NCI-H2081 (cell line): ENCODE measurements at places on chromosomes 2 and 18.
A peak's percentile ranks its signal among the peaks of the same experiment; 100 is the strongest.

DNA sequence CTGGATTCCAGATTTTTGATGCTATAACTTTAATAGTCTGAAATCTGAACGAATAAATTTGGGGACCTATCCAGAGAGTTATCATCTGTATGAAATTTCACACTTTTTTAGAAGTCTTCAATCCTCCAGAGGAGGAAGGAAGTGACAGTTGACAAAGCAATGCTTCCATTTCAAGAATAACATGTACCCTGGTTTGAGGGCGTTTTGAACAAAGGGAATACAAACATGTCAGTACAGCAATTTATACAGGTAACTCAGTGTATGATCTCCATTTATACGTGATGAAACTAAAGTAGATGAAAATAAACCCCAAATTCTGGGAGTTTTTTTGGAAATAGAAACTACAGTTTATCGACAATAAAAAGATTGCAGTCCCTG is 42.2 kb downstream of the CIB4 start:
- DNase-seq, result no peak

- peak; percentile 47 for DNase-seq
Measured at GRCh38 chr2:222842491-222843174, 18.2 kb upstream of the ACSL3 start.

GRCh38 chr2:37322368-37322767 is 2.3 kb downstream of the PRKD3 start:
- no peak for DNase-seq

DNA sequence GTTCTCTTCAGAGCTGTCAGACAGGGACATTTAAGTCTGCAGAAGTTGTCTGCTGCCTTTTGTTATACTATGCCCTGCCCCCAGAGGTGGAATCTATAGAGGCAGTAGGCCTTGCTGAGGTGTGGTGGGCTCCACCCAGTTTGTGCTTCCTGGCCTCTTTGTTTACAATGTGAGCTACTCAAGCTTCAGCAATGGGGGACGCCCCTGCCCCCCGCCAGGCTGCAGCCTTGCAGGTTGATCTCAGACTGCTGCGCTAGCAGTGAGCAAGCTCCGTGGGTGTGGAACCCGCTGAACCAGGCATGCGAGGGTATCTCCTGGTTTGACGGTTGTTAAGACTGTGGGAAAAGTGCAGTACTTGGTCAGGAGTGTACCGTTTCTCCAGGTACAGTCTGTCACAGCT is 24.0 kb upstream of the PAIP2B start:
- no peak for DNase-seq

DNA sequence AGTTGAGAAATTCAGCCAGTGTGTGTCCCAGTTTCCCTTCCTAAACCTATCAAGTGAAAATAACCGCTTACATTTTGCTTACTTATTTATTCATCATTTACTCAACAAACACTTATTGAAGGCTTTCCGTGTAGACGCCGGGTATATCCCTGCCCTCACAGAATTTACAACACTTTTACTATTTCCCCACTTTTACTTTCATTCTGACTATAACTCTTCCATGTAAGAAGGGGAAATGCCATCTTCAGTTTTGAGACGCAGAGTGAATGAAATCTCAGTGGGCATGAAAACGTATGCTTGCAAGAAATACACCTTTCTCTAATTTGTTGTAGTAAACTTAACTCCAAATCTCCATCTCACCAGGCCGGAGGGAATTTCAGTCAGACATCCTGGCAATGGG is 251.0 kb upstream of the CHAC2 start:
- no peak for DNase-seq

- DNase-seq, result peak; percentile 36
Measured at GRCh38 chr18:51278045-51278649, 80.7 kb upstream of the MEX3C start.

DNA sequence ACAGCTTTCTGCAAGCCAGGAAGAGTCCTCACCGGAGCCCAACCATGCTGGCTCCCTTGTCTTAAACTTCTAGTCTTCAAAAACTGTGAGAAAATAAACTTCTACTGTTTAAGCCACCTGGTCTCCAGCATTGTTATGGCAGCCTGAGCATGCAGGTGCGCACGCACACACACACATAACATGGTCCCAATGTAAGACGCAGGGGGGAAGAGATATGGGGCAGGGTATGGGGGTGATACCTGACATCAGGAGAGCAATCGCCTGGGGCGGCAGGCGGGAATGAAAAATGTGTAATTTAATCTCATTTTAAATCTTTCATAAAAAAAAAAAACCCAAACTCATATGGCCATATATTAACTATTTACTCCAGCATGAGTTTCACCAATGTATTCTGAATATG is 18.0 kb downstream of the HJURP start:
- DNase-seq, result no peak

DNA sequence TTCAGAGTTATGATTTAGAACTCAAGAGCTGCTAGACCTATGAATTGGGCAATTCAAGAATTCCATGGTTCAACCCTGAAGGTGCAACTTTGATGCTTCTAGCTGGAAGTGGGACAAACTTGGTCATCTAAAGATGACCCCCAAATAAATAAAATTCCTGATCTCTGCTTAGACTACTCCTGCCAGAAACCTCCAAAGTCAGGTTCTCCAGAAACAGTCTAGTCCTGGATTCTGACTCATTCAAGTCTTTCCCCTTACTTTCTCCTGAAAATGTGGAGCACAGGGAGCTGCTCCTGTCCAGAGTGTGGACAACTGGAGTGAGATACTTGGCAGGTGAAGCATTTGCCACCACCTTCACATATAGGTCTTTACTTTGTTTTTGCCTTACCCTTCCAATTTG is 557.7 kb upstream of the TNP1 start:
- no peak for DNase-seq

GRCh38 chr2:42492691-42493467 is 903 bp downstream of the KCNG3 start:
- peak; percentile 64 for DNase-seq

GRCh38 chr2:111946294-111947114 is 48.1 kb downstream of the MERTK start:
- DNase-seq, result no peak

- no peak for DNase-seq
Measured at GRCh38 chr2:37390777-37391176, 46.3 kb downstream of the QPCT start.

- DNase-seq, result no peak
Measured at GRCh38 chr2:881204-881918, 69.3 kb upstream of the SNTG2 start.

DNA sequence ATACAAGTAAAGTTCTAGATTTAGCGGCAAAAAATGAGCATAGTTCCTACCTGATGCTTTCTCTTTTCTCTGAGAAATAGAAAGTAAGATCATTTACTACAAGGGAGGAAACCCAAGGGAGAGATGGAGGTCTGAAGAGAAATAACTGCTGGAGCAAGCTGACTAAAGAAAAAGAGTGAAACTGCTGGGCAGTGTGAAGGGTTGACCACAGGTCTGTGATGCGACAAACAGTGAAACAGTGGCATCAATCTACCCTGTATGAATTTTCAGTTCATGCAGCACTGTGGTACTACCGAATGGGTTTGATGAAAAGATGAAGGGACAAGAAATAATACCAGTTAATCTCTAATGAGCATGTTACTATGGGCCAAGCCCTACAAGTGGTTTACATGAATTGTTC is 52.2 kb downstream of the CUL3 start:
- DNase-seq, result no peak

GRCh38 chr2:96869822-96870625 is at the start of gene SEMA4C:
Gene SEMA4C, minus strand, starts transcription at chr2:96870080. Its CDS starts 2,194 bp downstream, at chr2:96867886.
- peak; percentile 61 for DNase-seq

GRCh38 chr2:100242476-100242875 is 79.8 kb downstream of the LONRF2 start:
- no peak for DNase-seq

DNA sequence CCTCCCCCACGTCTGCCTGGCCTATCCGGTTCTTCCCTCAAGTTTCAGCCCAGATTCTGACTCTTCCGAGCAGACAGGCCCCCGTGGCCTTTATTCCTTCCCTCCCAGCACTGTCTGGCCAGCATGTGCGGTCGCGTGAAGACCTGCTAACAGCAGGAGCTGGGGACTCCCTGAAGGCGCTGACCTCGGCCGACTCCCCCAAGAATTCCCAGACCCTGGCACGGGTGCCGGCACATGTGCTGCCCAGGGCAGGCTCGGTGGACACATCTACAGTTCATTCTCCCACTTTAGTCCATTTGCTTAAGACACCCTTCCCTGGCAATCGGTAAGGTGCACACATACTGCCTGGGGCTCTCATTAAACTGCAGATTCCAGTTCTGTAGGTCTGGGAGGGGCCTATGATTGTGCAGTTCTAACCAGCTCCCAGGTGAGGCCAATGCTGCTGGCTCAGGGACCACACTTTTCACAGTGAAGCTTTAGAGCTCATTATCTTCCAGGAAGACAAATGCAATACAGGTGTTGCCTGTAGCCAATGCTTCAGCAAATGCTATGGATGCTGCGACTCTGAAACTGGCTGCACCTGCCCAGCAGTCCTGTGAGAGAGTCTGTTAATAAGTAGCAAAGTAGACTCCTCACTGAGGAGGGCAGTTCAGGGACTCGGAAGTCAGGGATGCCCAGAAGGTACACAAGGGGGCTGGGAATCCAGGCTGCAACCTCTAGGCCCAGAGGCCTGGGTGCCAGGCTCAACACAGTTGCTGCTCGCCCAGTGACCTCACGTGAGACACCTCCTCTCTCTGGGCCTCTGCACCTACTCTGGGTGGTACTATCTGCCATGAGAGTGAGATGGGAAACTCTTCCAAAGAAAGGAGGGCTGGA is 45.4 kb upstream of the TAF1B start:
- no peak for DNase-seq

DNA sequence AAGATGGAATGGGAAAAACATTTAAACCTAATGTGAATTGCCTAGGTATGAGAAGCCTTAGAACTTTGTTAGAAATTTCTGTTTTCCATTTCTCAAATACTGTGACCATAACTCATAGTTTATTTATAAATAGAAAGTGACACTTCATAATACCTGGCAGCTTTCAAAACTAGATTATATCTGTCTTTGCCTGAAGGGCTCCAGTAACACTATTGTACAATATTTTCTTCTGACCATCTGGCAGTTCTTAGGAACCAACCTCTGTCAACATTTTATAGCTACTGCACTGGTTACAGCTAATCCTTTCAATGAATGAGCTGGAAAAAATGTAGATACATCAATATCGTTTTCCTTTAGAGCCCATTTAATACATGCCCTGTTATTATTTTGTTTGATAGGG is 237.4 kb downstream of the CAMKMT start:
- DNase-seq, result peak; percentile 6

DNA sequence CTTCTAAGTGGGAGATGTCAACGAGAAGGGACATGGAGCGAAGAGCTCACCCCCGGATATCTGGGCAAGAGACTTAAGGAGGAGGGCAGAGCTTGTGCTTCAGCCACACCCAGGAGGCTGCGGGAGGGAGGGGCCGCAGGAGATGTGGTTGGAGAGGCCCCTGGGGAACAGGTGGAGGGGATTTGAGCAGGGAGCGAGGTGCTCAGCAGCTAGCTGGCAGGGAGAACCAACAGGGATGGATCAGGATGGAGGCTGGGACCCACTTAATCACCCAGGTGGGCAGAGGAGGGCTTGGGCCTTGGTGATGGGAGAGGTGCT is 78.3 kb downstream of the MBP start:
- no peak for DNase-seq

GRCh38 chr18:813172-814071 is 1.4 kb upstream of the YES1 start:
- no peak for DNase-seq

- DNase-seq, result no peak
Measured at GRCh38 chr2:84902526-84902925, 2.9 kb upstream of the TMSB10 start.

- DNase-seq, result peak; percentile 70
Measured at GRCh38 chr2:95231723-95232122, 24.4 kb downstream of the ZNF892 start.

DNA sequence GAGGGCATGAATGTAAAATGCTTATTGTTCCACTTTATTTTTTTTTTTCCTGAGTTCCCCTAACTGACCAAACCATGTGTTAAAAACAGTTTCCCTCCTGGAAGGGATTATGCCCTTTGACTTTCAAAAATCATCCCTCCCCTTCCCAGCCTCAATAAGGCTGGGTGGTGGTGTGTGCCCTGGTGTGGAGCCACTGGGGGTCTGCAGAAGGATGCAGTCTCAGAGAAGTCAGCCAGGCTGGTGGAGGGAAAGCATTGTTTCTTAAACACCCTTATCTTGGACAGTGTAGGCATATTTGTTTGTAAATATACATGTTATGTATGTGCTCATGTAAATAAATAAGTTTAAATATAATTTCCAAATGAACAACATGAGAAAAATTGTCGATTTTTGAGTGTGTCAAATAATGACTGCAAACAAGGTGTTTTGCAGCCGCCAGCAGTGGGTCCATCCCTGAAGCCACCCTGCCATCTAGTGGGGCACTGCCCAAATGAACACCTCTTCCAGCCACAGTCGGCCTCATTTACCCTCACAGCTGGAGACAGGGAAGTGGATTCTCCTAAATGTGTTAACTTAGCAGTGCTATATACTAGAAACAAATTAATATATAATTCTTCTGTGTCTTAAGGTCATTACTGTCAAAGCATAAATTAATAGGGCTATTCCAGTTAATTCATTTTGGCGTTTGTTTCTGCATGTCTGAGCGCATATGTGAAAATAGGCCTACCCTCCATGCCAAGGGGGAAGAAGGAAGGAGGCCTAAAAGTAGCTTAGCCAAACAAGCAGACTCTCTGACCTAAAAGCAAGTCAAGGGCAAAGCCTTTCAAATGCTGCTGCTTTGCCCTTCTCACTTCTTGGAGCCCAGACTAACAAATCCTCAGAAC is 209.6 kb upstream of the PIK3C3 start:
- peak; percentile 86 for DNase-seq

- no peak for DNase-seq
Measured at GRCh38 chr18:25056429-25056828, 295.5 kb downstream of the ZNF521 start.

- DNase-seq, result no peak
Measured at GRCh38 chr2:128236491-128237035, 82.1 kb downstream of the HS6ST1 start.

GRCh38 chr2:119494163-119494790 is 30.0 kb downstream of the SCTR start:
- no peak for DNase-seq

GRCh38 chr2:189698020-189698887 is 23.8 kb downstream of the ANKAR start:
- DNase-seq, result peak; percentile 60

- no peak for DNase-seq
Measured at GRCh38 chr2:100630473-100630977, 67.7 kb downstream of the PDCL3 start.

DNA sequence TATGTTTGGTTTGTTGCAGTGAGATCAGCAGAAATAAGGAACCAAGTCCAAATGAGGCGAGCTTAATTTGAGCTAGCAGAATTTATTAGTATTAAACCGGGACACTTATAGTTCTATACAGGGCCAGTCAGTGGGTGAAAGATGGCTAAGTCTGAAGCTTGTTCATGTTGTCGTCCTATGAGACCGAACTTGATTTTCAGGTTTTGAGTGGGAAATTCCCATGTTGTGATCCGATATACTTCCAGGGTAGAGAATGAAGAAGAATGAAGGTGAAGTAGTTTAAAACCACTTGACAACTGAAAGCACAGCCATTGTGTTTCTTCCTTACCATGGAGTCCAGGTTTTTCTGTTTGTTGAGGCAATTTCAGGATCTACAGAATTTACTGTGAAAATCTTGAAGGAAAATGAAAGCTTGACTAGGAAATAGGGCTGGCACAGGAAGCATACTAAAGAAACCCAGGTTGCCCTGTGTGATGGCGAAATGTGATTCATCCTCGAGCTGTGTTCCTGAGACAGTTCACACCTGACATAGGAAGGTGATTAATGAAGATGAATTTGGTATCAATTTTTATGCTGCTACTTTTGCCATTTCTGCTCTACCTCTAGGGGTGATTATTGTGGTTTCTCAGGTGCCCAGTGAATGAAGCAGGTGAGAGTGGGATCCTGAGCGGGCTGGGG is 37.6 kb upstream of the MGAT5 start:
- no peak for DNase-seq
